Anterior cingulate cortex (tissue), 58 donors: ENCODE measurements at places on chromosomes 4 and X.

- no peak for DNase-seq
Measured at GRCh38 chr4:4666187-4666586, 124.3 kb upstream of the STX18 start.

DNA sequence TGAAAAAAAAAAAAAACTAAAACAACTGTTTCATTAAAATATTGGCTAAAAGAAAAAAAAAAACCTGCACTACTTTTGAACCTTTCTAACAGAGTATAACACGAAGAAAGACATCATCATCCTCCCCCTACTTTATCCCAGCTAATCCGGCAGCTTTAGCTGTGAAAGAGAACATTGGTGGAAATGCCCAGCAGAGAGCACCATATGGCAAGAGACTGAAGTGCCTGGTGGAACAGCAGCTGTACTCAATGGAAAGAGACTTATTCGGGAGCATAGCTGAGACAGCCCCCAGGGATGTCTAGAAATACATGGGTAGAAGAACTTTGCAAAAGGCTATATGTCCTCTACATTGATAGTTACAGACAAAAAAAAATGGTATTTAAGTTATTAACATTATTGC lies 30.3 kb downstream of the STPG2 start:
- no peak for DNase-seq

DNA sequence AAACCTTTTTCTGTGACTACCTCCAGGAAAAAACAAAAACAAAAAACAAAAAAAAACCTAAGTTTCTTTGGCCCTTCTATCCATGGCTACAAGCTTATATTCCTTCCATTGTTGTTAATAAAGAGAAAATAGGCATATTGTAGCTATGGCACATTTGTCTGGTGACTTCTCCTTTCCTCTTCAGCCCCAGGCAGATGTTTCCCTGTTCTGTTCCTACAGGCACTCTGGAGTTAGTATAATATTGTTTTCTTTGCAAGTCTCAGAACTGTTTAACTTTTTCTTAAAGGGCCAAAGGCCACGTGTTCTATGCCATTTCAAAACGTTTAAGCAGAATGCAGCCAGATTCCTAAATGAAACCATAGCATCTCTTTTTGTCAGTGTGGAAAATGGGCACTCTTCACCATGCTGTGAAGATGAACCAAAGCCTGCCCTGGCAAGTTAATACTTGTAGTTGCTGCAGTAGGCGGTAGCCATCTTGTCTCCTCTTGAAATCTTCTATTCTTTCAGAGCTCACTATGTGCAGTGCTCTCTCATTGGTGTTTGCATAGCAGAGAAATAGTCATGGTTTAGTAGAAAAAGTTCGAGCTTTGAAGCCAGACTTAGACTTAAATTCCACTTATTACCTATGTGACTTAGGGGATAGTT lies 44.8 kb upstream of the MTMR1 start:
- DNase-seq: no peak

GRCh38 chr4:25993395-25994185 lies 79.6 kb downstream of the SMIM20 start:
- no peak for DNase-seq

DNA sequence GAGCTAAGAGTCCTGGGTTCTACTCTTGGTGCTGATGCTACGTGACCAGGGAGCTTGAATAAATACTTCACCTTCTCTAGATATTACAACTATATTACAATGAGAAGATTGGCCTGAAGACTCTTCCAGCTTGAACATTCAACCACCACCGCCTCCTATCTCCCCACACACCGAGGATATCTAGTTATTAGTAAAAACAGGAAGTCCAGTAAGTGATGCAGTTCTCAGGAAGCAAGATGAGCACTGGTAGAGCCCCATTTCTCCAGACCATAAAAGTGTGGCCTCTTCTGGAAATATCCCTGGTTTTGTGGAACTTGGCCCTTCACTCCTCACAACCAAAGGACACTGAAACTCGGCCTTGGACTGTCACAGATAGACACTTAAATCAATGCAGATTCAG lies 18.5 kb downstream of the PJA1 start:
- DNase-seq: no peak

- no peak for DNase-seq
Measured at GRCh38 chr4:55397520-55398321, 2.0 kb downstream of the TMEM165 start.
